ENCODE measurements at places on chromosomes 2 and 18.
A peak's percentile ranks its signal among the peaks of the same experiment; 100 is the strongest.

- DNase-seq: no peak
Measured at GRCh38 chr2:240530181-240530580, 27.6 kb downstream of the ANKMY1 start.

- no peak for DNase-seq
Measured at GRCh38 chr2:164760179-164760578, 81.4 kb downstream of the COBLL1 start.

GRCh38 chr2:71608034-71608433 lies 154.7 kb downstream of the DYSF start:
- no peak for DNase-seq

- DNase-seq: no peak
Measured at GRCh38 chr18:77051581-77052296, 80.8 kb downstream of the MBP start.

DNA sequence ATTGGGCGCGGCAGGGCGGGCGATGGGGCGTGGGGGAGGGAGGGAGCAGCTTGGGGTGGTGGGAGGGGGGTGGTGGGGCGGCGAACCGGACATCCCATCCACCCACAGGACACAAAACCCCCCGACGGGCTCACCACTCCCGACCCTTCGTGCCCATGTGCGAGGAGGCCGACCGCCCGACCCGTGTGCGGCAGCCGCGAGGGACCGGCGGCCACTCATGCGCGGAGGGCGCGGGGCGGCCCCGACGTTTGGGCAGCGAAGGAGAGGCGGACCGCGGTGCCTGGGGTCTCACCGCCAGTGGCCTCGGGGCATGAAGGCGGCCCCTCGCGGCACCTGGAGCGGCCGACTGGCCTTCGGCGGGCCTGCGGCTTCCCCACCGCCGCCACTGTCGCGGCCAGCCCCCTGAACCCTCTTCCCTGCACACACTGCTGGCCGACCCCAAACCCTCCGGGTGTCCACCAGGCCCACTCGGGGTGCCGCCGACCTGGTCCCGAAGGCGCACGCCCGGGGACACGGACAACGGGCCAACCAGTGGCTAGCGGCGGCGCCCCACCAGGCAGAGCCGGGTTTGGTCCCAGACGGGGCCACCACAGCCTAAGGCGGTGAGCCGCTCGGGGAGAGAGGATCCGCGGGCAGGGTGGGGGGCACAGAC lies 94.6 kb upstream of the ANKRD30BL start:
- no peak for DNase-seq

DNA sequence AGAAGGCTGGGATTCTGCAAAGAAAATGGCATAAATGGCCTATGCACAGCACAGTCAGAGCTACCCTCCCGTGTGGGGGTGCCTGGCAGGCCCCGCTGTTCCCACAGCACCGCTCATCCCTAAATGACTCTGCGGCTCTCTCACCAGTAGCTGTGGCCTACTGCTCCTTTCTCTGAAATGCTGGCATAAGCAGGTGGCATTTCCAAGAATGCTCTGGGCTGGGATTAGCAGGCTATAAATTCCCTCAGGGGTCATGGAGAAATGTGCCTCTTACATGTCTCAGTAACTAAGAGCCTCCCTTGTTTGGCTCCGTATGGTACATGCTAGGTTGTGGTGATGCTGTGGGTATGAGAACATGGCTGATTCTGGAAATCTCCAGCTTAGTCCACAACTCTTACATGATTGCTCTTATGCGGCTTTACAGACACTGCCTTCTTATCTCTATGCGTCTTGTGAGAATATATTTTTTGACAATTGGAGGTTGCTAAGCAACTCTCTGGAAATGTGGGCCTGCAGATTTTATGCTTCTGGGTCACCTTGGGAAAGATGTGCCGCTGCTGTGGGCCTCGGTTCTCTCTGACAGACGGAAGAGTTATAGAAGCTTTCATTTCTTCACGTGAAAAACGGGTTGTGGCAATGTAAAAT lies 80.3 kb upstream of the GATA6 start:
- no peak for DNase-seq

DNA sequence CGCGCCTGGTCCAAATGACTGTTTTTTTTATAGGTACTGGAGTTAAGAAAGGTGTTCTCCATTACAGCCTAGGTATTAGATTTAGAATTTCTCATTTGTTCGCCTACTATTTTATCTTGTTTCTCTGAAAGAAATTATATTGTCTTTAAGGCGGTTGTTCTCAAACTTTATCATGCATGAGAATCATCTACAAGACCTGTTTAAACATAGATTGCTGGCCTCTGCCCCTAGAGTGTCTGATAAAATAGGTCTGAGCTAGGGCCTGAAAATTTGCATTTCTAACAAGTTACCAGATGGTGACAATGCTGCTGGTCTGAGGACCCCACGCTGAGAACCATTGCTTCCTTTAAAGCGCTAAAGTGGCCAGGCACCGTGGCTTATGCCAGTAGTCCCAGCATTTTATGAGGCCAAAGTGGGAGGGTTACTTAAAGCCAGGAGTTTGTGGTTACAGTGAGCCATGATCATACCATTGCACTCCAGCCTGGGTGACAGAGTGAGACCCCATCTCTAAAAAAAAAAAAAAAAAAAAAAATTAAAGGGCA lies 34.0 kb upstream of the RNF138 start:
- DNase-seq: no peak

DNA sequence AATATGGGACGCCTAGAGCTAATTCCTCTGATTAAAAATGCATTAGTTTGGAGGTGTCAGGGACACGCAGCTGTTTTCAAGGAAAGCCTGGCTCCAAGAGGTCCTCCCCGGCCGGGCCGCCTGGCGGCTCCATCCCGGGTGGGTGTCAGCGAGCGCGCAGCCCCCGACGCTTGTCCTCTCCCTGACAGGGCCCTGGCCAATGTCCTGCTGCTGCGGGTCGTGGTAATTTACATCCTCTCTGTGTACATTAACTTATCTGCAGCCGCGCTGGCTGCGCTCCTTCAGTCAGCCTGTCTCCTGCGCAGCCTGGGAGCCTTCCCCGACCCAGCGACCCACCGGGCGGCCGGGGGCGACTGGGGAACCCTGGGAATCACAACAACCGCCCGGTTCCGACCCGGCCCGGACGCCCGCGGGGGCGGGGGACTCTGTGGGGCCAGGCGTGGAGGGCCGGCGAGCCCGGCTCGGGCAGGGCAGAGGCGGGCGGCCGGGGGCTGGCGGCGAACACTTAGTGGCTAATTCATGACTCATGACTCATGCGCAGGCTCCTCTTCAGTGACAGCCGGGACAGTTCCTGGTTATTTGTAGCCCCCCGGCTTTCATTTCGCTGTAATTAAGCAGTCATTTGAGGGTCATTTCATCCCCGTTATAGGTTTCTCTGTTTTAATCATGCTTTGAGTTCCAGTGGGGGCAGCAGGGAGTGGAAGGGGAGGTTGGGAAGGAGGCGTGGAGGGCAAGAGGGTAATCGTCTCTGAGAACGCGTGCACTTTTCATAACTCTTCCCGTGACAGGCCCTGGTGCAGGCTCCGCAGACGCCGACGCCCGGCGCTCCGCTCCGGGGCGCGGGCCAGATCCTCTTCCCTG lies 141.9 kb upstream of the CTAGE1 start:
- DNase-seq: no peak

GRCh38 chr18:23824240-23824639 lies 135.0 kb downstream of the LAMA3 start:
- DNase-seq: no peak

- DNase-seq: no peak
Measured at GRCh38 chr18:27825689-27826088, 351.2 kb downstream of the CDH2 start.

- peak; percentile 43 for DNase-seq
Measured at GRCh38 chr2:232325324-232326273, 53.0 kb upstream of the ALPP start.

DNA sequence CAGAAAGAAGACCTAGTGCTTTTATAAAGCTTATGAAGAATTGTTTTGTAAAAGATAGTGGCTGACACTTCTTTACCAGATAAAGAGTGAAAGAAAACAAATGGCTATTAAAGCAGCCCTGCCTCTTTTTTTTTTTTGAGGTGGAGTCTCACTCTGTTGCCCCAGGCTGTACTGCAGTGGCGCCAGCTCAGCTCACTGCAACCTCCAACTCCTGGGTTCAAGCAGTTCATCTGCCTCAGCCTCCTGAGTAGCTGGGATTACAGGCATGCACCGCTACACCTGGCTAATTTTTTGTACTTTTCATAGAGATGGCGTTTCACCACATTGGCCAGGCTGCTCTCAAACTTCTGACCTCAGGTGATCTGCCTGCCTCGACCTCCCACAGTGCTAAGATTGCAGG lies 12.9 kb downstream of the ARPC2 start:
- DNase-seq: no peak

DNA sequence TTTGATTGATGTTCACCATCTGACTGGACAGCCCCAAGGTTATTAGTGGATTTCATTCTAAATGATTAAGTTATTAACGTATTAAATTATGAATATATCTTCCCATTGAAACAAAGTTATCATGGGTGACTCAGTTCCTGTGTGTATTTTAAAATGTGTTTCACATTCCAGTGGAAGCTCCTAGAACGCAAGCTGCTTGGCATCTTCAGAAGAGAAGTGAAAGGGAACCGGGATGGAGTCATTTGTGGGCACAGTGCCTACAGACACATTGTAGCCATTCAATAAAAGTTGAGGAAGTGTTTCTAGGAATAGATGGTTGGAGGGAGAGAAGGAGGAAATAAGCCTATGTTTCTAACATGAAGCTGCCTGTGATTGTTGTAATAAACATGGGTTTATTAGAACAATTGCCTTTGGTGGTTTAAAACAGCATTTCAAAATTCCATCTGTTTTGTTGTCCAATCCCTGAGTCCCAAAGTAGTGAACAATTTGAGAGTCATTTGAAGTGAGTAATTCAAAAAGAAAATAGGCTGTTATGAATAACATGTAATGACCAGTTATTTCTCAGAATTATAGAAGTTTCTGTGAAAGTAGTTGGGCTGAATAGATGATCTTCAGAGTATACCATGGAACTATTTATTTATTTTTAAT lies 143.5 kb downstream of the PKP4 start:
- no peak for DNase-seq

DNA sequence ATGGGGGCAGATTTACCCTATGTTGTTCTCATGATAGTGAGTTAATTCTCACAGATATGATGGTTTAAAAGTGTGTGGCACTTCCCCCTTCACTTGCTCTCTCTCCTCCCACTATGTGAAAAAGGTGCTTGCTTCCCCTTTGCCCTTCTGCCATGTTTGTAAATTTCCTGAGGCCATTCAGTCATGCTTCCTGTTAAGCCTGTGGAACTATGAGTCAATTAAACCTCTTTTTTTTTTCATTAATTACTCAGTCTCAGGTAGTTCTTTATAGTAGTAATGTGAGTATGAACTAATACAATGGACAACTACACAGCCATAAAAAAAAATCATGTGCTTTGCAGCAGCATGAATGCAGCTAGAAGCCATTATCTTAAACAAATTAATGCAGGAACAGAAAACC lies 118.5 kb downstream of the CALCRL start:
- no peak for DNase-seq

DNA sequence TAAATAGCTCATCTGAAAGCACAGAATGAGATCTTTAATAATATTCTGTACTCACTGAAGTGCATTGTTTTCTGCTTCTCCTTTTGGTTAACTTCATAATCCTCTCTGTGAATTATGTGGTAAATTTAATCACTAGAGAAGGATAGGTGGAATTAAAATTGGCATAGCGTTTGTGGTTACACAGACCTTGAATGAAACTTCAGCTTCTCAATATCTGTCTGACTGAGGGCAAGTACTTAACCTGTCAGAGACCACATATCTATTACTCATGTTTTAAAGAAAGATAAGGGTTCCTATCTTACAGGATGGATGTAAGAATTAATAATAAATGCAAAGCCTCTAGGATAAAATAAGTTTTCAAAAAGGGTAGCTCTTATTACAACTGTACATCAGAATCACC lies 861.8 kb downstream of the TRIB2 start:
- no peak for DNase-seq

DNA sequence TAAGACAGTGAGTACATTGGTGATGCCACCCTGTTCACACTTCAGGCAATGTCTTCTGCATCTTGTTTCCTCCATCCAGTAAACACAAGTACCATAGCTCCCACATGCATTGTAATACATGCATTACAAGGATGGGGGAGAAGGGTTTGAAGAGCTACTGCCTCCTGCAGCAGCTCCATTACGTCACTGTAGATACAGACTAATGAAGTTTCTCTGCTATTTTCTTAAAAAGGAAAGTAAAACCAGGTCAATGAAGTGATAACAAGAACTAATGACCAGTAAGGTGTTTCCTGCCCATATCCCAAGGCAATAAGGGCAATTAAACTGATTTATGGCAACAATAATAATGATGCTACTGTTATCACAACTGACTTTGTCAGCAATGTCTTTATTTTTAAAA lies 18.2 kb upstream of the BBS5 start:
- DNase-seq: no peak

- no peak for DNase-seq
Measured at GRCh38 chr18:44731530-44732237, 51.0 kb downstream of the SETBP1 start.

- no peak for DNase-seq
Measured at GRCh38 chr2:73295751-73296400, 2.5 kb upstream of the EGR4 start.

DNA sequence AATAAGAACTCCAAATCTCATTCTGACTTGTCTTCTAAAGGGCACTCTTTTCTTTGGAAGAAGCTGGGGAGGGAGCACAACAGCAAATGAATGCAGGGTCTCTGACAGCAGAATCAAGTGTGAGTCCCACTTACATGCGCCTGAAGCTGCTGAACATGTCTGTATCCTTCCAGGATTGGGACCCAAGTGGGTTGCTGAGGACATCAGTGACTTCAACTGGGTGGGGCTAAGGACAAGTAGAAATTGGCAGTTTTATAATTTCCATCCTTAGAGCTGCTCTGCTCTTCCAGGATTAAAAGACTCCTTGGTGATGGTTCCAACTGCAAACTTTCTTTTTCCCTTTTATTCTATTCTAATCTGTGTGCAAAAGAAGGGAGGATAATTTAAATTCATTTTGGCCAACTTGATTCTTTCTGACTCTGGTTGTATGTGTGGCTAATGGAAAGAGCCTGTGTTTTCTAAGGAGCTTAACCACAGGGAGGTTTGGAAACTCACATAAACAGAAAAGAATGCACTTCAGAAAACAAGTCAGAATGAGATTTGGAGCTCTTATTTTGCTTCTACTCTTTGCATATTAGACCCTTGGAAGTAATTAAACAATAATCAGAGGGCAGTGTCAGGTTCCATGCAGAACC lies 20.6 kb downstream of the ANTXR1 start:
- no peak for DNase-seq

DNA sequence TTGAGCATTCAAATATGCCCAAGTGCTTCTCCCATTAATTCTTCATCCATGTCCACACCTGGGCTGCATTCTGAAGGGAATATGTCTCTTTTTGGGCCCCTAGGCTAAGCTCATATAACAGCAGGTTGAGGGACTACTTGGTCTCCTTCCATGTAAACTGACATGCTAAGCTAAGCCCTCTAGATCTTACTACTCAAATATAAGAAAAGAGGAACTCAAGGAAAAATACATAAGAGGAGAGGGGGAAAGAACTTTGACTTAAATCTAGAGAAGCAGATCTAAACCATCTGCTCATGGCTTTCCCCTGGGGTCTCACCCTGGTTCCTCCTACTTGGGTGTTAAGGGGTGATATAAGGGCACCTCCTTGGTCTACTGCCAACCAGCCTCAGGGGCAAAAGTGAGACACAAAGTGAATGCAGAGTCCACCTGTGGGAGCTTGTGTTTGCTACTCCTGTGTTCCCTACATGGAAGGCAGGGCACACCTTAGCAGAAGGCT lies 19.8 kb upstream of the NFU1 start:
- no peak for DNase-seq

- no peak for DNase-seq
Measured at GRCh38 chr18:69469444-69469919, 68.8 kb downstream of the DOK6 start.

GRCh38 chr2:16973586-16974286 lies 308.1 kb upstream of the CYRIA start:
- DNase-seq: no peak

GRCh38 chr2:6845312-6845711 lies 20.4 kb downstream of the CMPK2 start:
- no peak for DNase-seq
